Lower leg skin (tissue), 4 donors: ENCODE measurements at places on chromosomes 5 and 9. TPM values are rescaled to one million over a fixed set of nuclear protein-coding genes. Genes with fewer than 3 reads are reported as not detected.

The PCDHA3 gene
- 0.05 TPM for total RNA-seq

The DNAH5 gene
- 0.39 TPM for total RNA-seq

The UBAP2 gene
- total RNA-seq = 28.7 TPM

The GPR150 gene
- 0.25 TPM for total RNA-seq

The PKD2L2 gene
- not detected for total RNA-seq

The BRINP1 gene
- 0.10 TPM for total RNA-seq

The PCDHA4 gene
- total RNA-seq = 0.23 TPM

The ORM2 gene
- not detected for total RNA-seq

The DDX4 gene
- total RNA-seq = not detected

The TEK gene
- 5.0 TPM for total RNA-seq

The NPM1 gene
- total RNA-seq = 435 TPM

The CENPK gene
- 1.8 TPM for total RNA-seq

The CCDC180 gene
- total RNA-seq = 4.2 TPM

GRCh38 chr5:128228008-128228407 is 144.4 kb downstream of the SLC12A2 start:
- peak; percentile 39 for DNase-seq

DNA sequence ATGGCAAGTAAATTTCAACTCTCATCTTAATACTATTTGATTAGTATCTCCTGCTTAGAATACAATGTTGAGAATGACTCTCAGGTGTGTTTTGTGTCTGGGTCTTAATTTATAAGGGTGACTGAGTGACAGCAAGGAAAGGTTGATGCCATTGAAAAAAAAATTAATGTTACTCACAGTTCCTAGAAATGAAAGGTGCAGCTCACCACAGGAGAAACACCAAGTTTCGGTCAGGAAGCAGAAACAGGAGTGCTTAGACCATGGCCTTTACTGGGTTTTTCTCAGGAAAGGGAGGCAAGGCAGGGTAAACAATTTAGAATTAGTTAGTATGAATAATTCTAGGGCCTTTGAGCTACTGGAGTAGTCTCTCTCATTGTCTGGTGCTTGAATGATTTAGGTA is 159.2 kb upstream of the C9orf72 start:
- DNase-seq = no peak

- no peak for DNase-seq
Measured at GRCh38 chr9:125475385-125475784, 213.8 kb downstream of the GAPVD1 start.

GRCh38 chr5:149320791-149321330 is 24.4 kb upstream of the GRPEL2 start:
- DNase-seq = peak; percentile 95

DNA sequence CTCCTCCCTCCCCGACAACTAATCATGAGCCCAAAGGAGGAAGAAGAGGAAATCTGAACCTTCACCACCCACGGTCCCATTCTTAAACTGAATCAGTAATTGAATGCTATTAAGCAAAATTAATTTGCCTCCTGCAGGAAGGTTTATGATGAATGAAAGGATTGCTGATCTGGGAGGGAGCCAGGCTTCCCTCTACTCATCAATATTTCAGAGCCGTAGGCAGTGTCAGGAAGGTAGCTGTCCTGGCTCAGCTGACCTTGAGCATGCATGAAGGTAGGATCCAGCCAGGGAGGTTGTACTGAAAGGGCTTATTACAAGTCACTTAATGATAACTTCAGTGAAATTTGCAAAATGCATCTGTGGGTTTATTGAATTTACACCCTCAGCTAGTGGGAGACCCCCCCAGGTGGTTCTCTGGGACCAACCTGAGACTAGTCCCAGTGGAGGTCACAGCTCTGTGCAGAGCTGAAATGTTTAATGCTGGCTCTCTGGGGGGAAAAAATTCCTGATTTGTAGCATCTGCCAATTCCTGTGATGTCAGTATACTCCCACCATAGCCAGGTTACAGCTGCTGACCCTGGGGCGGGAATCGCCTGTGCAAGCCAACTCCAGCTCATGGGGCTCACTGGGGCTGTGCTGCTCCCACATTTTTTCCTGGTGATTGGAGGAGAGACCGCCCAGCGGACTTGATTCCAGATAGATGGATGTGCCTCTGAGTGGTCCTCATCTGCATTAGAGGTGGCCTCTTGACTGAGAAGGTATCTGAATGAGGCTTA is 47.9 kb upstream of the NCS1 start:
- DNase-seq = no peak

GRCh38 chr9:85516976-85517637 is 224.6 kb downstream of the AGTPBP1 start:
- DNase-seq = no peak

- DNase-seq = no peak
Measured at GRCh38 chr9:38689678-38690077, 30.3 kb downstream of the FAM240B start.

DNA sequence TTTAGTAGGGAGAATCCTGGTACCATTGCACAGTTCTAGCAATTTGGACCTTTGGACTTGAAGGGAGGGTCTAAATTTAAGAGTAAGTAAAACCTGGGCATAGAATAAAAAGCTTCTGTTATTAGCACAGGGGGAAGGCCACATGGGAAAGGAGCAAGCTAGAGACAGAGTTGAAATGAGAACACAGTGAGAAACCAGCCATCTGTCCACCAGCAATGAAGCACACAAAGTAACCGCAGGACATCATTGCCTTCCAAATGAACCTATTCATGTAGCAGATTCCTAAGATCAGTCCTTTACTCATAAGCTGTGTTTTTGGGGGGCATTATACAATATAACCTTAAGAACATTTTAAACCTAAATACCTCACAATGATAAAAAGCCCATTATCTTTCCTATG is 407.4 kb downstream of the HCN1 start:
- DNase-seq = no peak

- no peak for DNase-seq
Measured at GRCh38 chr5:140481758-140482157, 65.7 kb upstream of the EIF4EBP3 start.

- no peak for DNase-seq
Measured at GRCh38 chr5:143155455-143155854, 248.0 kb downstream of the NR3C1 start.

DNA sequence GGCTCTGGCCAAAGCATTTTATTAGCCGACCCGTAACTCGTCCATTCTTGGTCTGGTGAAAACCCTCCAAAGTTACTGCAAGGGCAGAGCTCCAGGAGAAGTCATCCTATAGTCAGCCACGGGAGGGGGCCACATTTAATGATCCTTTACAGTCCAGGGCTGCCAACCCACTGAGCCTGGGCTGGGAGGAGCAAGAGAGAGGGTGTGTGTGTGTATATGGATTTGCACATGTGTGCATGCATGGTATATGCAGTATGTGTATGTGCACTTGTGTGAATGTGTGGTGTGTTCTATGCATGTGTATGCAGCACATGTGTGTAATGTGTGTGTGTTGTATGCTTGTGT is 4.2 kb upstream of the RASGEF1C start:
- peak; percentile 32 for DNase-seq

- DNase-seq = no peak
Measured at GRCh38 chr5:119021149-119021732, 32.9 kb upstream of the DTWD2 start.

GRCh38 chr5:119470851-119471451 is 18.7 kb downstream of the HSD17B4 start:
- no peak for DNase-seq

GRCh38 chr9:85742597-85742936 is 813 bp upstream of the AGTPBP1 start:
- no peak for DNase-seq

DNA sequence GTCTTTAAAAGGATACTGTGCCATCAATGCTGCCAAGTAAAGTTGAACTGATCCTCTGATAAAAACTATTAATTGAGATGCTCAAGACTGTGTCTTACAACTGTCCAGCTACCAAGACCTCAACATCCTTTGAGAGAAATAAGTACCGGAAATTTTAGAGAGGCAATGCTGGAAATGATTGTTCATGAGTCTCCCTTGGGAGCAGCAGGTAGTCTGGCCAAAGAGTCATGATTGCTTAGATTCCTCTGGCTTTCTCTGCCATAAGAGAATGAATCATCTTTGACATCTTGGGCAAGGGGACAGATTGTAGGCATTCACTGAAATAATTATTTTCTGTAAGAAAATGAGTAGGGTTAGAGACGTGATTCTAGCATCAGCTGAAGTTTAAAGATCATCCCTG is 466.6 kb upstream of the DAB2 start:
- DNase-seq = no peak

- no peak for DNase-seq
Measured at GRCh38 chr9:132554755-132555154, 27.7 kb upstream of the BARHL1 start.

DNA sequence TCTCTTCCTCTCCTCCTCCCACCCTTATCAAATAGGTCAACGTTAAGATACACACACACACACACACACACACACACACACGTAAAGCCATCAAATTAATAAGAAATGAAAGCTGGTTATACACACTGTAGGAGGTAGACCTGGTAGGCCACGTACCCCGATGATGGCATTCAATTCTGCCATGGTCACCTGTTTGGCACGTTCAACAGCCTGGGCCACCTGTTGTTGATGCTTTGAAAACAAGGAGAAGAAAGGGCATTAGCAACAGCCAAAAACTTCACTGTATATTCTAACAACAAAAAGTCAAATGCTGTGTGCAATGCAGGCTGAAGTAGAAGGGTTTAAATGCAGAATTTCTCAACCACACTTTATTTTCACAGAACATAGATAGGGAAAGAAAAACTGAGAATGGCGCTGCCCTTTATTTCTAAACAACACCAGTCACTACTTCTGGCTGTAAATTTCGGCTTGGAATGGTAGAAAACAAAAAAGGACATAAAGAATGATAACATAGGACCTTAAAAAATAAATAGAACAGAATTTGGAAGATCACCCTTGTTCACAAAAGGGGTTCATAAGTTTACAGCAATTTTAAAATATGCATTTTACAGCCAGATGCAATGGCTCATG is 37.2 kb downstream of the TLE1 start:
- no peak for DNase-seq

DNA sequence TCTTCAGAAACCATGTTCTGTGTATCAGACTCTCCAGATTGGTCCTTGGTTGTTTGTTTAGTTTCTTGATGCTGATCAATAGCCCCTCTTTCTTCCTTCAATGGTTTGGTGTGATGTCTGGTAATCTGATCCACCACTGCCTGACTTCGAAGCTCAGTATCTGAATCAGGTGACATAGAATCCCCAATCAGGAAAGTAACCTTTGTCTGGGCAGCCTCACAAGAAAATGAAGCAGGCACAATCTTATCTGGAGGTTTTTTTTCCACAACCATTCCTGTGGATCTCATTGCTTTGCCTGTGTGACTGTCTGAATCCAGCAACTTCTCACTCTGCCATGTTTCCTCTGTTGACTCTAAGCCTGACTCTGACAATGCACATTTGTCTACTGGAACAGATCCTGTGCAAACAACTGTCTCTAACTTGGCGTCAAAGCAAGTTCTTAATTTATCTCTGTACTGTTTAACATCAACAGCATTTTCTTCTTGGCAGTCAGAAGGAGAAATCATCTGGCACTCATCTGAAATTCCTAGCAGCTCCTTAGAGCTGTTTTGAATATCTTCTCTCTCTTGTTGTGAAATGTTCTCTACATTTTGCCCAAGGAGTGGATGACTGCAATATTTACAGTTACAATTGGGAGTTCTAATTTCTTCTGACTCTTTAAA is 37.1 kb upstream of the RAPGEF6 start:
- peak; percentile 49 for DNase-seq

DNA sequence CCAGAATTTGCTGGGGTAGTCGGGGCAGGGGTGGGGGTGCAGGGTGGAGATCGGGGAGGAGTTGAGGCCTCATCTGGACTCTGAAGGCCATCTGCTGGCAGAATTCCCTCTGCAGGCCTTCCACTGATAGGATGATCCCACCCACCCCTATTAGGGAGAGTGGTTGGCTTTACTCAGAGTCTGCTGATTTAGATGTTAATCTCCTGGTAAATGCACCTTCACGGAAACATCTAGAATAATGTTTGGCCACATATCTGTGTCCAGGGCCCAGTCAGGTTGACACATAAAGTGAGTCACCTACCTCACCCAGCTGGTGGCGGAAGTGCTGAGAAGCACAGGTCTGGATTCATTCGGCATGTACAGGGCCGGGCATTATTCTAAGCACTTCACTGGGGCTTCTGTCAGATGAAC is 50.0 kb downstream of the DAPK1 start:
- DNase-seq = no peak

DNA sequence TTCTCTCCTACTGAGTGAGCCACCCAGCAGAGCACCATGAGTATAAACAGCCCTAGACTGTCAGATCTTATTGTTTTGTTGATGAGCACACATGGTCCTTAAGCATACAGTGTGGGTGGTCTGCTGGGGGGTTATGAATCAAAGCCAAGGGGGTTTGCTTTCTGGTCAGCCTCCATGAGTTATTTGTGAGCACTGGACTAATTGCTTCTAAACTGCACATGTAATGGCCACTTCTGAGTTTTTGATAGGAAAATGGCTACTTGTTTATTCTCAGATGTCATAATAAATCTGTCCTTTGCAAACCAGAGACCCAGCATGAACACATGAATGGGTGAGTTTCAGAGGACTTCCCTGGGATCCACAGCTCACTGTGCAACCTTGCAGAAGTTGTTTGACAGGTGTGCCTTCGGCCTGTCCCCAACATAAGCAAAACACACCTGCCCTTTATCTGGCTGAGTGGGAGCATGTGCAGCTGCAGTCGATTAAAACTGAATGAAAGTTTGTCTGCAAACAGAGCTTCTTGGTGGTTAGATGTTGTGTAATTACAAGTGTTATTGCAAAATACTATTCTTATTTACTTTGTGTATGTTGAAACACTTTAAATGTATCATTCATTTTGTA is 35.9 kb downstream of the MAMDC2 start:
- no peak for DNase-seq

DNA sequence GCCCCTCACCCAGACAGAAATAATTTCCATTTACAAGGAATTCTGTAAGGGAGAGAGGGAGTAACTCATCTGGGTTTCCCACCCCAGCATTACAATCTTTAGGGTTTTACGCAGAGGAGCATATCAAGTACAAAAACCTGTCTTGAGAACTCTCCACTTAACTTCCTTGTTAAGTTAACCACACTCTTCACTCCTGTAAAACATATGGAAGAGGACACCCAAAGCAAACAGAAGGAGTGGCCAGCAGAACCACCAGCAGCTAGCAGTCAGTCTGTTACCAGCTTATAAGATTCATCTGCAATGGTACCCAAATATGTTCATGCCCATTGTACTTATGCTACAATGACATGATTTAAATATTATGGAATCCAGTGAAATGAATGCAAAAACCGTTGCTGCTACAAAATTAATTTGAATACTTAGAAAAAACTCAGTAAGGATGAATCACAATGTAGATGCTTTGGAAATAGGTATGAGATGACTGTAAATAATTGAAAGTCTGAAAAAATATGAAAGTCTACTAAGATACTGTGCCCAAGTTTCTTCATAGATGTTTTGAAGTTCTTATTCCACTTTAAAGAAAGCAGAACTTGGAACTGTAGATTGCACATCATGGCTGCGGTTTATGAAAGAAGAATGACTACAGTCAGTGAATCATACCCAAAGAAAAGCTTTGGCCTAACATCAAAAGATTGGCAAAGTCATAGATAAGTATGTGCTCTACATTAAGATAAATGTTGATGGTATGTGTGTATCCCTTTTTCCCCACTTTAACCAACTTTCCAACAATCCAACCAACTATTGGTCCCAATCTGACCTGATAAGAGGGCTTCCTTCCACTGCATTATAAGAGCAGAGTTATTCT is 233.6 kb downstream of the ACTL7B start:
- DNase-seq = no peak

- no peak for DNase-seq
Measured at GRCh38 chr9:135017899-135018298, 69.6 kb upstream of the OLFM1 start.
